ENCODE measurements at places on chromosomes 6 and 20.

GRCh38 chr6:155223646-155224451, 40.0 kb upstream of the CLDN20 start:
- DNase-seq, result peak; percentile 84

DNA sequence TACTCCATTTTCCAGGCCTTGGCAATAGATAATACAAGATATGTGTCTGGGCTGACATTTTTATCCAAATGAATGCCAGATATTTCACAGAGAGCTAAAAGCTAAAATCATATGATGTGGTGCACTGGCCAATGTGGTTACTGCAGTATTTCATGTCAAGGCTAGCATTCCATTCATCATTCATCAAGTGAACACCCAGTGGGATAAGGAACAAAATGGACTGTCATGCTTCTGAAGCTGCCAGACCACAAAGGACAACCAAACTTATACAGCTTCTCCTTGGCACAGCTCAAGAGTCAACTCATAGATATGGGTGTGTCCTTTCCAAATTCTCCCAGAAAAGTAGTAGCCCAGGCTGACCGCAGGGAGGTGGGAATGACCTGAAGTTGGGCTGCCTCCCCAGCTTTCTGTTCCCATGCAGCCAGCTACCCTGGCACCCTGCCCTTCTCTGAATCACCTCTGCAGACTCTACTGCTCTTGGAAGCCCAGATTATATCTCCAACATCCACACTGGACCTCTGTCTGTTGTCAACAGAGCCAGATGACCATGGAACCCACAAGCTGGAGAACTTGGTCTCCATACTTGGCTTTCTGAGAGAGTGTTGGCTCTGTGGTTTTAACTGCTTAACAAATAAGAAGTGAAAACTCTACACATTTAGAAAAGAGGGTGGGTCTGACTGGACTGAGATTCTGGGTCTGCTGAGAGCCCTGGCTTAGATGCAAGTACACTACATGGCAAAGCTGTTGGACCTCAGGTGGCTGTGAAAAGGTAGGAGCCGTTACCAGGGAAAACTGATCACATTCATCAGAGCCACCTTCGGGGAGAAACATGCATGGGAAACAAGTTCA, 122.8 kb downstream of the ALDH8A1 start:
- DNase-seq, result no peak

DNA sequence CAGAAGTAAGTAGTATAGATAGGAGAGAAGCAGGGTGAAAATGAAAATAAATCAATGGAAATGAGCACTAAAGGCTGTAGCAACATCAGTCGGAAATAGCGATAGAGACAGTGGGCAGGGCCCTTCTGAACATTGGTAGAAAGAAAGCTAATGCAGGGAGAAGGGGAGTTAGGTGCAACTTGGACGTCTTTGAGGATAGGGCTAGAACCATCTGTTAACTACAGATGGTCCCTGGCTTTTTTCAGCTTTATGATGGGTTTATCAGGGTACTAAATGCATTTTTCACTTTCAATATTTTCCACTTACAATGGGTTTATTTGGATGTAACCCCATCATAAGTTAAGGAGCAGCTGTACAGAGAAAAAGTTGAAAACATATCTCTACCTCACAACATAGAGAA, 72.8 kb upstream of the CNR1 start:
- no peak for DNase-seq

- DNase-seq, result no peak
Measured at GRCh38 chr20:11338496-11339306, 579.0 kb upstream of the BTBD3 start.

DNA sequence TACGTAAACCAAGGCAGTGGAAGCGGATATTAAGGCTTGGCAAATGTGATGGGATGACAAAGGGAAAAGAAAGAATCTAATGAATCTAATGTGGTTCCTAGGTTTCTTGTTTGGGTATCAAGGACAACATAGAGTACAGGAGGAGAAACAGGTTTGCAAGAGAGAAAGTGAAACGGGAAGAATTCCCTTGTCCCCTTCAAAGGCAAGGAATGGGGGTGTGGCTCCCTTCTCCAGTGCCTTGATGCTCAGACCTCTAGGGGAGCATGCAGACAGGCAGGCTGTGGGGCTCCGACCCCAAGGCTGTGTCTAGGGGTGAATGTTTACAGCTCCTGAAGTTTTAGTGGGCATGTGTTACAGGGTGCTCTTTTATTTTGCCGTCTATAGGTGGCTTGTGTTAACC, 317.5 kb upstream of the HSF2 start:
- DNase-seq, result no peak

- no peak for DNase-seq
Measured at GRCh38 chr20:36085686-36086267, 68.8 kb upstream of the EPB41L1 start.

GRCh38 chr6:5850848-5851255, 155.9 kb downstream of the NRN1 start:
- DNase-seq, result no peak

DNA sequence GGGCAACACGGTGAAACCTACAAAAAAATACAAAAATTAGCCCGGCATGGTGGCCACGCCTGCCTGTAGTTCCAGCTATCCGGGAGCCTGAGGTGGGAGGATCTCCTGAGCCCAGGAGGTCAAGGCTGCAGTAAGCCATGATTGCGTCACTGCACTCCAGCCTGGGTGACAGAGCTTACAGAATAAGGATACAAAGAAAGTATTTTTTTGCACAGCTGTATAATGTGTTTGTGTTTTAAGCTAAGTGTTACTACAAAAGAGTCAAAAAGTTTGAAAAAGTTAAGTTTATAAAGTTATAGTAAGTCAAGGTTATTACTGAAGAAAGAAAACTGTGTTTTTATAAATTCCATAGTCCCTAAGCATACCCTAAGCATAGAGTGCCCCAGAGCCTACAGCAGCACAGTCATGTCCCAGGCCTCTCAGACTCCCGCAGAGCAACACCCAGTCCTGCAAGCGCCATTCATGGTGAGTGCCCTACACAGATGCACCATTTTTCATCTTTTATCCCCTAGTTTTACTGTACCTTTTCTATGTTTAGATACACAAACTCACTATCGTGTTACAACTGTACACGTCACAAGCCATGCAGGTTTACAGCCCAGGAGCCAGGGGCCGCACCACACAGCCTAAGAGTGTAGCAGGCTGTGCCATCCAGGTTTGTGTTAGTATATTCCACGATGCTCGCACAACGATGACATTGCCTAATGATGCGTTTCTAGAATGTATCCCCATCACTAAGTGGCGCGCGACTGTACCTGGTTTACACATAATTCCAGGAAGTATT, 22.4 kb downstream of the TAF4 start:
- DNase-seq, result no peak

DNA sequence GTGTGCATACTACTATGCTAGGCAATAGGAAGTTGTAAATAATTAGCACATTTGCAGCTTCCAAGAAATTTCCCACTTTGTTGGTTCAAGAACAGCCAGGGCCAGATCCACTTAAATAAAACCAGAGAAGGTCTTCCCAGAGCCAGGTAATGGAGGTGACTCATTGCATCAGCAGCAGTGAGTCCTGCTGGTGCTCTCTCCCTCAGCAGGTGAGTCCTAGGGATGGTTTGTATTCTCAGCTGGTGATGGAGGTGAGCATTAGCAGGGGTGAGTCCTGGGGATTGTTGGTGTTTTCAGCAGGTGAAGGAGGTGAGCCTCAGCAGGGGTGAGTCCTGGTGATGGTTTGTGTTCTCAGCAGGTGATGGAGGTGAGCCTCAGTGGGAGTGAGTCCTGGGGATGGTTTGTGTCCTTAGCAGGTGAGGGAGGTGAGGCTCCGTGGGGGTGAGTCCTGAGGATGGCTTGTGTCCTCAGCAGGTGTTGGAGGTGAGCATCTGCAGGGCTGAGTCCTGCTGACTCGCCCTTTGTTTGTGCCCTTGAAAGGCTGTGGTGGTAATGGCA, 232.8 kb upstream of the EXOC2 start:
- DNase-seq, result no peak

- DNase-seq, result no peak
Measured at GRCh38 chr6:36958775-36959554, 4.4 kb downstream of the PI16 start.

DNA sequence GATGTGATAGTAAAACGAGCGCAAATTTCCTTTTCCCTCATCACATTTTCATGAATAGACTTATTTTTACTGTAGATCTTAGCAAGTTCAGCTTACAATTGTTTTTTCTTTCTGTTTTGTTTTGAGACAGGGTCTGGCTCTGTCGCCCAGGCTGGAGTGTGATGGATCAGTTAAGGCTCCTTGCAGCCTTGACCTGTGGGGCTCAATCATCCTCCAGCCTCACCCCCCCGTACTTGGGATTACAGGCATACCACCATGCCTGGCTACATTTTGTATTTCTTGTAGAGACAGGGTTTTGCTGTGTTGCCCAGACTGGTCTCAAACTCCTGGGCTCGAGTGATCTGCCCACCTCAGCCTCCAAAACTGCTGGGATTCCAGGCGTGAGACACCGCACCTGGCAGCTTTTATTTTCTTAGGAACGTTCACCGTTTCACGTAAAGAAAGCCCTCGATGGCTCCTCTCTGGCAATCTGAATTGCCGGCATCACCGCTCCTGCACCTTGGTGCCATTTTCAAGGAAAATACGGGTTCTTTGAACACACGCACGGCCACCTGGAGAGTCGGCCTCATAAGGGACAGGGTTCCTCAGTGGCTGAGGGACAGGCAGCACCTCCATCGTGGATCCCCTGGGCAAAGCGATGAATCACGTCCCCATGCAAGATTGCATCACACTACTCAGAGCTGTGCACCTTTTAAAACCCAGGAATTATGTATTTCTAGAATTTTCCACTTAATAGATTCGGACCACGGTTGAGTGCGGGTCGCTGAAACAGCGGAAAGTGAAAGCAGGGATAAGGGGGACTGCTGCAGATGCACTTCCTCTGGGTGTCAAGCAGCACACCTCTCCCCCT, 78.7 kb downstream of the IRF4 start:
- no peak for DNase-seq

- peak; percentile 88 for DNase-seq
Measured at GRCh38 chr6:26330859-26331217, 34.2 kb upstream of the BTN3A2 start.

GRCh38 chr6:5990786-5991185, 15.9 kb downstream of the NRN1 start:
- DNase-seq, result no peak

DNA sequence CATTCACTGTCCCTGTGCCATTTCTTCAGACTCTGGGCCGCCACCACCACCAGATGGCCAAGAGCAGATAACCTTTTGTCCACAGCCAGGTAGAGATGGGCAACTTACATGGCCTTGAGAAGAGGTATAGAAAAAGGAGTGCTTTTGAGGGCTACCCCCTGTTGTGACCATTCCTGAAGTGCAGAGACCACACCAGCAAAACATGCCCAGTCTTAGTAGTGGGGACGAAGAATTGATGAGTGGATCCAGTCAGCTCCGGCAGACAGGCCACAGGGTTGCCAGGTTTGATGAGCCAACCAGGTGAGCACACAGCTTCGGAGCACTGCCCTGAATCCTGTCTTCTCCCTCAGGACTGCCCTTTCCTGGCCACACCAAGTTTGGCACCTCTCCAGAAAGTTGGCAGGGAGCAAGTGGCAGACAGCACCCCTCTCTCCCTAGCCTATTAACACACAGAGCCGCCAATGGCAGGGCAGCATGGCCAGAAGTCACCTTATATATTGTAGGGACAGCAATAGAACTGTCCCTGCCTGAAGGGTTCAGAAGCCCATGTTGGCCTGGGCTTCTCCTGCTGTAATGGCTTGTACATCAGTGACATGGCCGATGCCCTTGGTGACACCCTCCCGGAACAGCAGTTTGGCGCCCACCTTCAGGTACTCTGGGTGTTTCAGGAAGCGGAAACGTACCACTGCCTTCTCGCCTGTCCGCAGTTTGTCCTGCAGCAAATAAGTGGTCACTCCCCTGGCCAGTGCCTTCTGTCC, 7.8 kb downstream of the GTPBP2 start:
- peak; percentile 20 for DNase-seq

DNA sequence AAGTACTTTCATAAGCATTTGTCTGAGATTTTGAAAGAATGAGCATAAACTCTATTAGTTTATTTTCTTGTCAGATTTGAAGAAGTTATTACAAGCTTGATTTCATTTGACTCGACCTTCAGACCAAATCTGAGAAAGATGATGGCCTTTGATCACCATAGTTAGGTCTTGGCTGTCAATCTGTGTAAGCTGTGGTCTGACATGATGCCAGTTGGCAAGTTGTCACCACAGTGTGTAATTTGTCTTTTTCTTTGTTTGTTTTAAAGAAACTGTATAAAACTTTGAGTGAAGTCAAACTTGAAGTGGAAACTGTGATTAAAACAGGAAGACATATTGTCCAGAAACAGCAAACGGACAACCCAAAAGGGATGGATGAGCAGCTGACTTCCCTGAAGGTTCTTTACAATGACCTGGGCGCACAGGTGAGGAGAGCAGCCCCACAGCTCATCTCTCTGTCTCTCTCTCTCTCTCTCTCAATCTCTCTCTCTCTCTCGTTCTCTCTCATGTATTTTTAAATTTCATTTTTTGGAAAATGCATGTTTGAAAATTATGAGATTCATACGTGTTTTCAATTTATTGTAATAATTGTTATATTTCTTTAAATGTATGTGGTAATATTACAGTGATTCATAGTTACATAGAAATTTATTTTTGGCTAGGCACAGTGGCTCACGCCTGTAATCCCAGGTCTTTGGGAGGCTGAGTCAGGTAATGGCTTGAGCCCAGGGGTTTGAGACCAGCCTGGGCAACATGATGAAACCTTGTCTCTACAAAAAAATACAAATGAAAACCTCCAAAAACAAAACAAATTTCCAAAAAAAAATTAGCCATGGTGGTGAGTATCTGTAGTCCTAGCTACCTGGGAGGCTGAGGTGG, 208.1 kb downstream of the UTRN start:
- DNase-seq, result no peak

- no peak for DNase-seq
Measured at GRCh38 chr20:13338999-13339411, 117.9 kb downstream of the ISM1 start.

GRCh38 chr6:90293319-90293953, 3.2 kb downstream of the BACH2 start:
- peak; percentile 44 for DNase-seq

GRCh38 chr6:109516929-109517328, 33.9 kb upstream of the ZBTB24 start:
- no peak for DNase-seq

DNA sequence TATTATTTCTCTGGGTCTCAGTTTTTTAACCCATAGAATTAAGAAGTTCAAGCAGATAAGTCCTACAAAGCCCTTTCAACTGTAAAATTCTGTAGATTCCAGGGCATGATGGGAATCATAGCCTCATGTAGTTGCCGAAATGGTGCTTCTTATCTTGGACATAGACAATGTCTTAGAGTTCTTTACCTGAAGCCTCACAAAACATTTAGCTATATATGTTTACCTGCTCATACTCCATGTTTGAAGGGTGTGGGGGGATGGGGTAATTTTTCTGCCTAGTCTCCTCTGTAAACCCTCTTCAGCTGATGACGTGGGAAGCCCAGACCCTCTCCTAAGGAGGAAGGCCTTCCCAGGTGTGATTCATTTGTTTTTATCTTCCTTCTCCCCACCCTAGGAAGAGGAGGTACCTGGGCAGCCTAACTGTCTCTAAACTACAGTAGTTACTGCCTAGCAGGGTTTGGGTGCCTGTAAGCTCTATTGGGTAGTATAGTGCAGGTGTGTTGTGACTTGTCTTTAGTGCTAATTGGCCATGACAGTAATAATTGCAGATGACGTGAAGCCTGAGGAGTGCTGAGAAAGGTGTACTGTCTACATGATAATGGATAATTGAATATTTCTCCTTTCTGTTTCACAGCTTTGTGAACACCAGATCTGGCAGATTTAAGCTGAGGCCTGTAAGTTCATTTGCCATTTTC, 230.8 kb downstream of the TFAP2B start:
- peak; percentile 99 for DNase-seq
